Stimulated activated CD4-positive, alpha-beta T cell treated with anti-CD3 and anti-CD28 coated beads, TNF-alpha, amount 100 ng/mL, for 4 hours (primary cell): ENCODE measurements at places on chromosomes 5 and 9.

DNA sequence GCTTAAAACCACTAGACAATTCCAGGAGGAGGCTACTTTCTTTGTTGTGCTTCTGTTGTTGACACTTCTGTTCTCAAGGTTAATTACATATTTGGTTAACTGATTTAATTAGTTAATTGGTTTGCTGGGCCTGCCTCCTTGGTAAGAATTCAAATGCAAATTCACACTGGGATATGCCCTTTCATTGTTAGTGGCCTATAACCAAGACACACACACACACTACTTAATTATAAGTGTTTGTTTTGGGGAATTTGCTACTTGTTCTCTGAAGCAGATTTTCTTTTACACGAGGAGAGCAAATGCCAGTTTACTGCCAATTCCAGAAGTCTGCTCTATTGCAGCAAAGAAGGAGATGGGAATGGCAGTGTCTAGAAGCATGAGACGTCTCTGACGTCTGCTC, 101.6 kb upstream of the BASP1 start:
- DNase-seq: no peak

- no peak for DNase-seq
These were observed 68.0 kb upstream of the CLINT1 start for GRCh38 chr5:157926977-157927376.

DNA sequence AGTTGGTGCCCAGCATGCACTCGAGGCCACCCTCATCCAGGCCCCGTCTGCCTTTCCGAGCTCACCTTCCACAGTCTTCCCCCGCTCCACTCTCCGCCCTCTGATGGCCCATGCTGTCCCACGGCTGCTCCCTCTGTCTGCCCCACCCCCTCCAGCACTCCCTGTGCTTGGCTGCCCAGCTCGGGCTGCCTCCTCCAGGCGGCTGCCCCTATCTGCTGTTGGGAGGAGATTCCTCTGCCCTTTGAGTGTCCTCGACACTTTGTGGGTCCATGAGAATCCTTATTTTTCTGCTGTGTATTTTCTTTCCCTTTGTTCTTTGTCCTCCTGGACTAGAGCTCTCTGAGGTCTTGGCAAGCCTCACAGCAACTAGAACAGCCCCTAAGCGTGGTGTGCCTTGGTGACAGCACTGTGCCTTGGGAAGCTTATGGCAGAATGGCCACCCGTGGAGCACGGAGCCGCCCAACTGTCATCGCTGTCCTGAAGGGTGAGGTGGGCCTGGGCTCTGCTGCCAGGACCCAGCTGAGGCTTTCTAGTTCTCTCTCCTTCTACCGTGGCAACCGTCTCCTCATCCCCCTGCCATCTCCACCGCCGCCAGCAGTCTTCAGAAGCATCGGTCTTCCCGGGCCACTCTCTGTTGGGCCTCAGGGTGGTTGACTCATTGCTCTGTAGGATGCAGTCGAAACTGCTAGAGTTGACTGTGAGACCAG, 5.2 kb downstream of the NTMT1 start:
- no peak for DNase-seq

GRCh38 chr9:124795881-124796431, 19.0 kb downstream of the OLFML2A start:
- no peak for DNase-seq

DNA sequence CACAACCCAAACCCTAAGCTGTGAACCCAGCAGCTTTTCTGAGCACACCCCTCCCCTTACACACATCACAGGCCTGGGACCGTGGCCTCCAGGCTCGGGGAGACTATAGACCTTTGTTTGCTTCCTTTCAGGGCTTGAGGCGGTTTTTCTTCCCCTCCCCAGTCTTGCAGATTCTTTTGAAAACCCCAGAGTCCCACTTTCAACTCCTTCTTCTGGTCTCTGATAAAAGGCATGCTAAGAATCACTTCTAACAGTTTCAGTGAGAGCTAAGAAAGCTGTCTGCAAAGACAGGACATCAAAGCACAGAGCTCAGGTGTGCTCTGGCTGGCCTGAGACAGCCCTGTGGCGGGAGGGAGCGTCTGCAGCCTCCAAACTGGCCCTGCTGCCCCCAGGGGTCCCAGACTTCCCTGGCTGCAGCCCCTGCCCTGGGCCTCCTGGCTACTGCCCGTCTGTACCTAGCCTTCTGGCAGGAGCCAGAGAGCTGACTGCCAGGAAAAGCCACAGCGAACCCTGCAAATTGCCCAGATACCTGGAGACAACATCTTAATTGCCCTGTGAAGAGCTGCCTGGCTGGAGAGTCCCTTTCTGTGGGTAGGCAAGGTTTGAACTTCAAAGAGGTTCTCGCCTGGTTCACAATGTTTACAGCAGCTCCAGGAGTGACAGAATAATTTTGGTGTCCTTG, 138.9 kb downstream of the GADD45G start:
- no peak for DNase-seq

GRCh38 chr5:107597247-107597646, 73.5 kb downstream of the EFNA5 start:
- no peak for DNase-seq

- no peak for DNase-seq
These were observed 276.0 kb downstream of the FSTL4 start for GRCh38 chr5:133336121-133336968.

DNA sequence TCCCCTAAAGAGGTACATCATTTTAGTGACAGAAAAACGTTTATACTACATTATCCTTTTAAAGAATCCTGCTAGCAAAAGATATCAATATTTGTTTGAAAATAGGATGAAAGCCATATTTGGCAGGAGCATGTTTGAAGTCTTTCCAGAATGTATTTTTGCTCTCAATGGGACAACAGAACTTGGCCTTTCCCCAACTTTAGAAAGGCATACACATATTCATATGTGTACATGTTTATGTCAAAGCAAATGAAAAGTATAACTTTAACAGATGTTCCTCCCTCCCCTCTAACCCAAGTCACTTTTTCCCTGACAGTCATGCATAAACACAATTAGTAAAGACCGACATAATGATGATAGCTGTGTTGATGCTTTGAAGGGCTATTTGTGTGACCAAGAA, 427.8 kb upstream of the CDH6 start:
- no peak for DNase-seq

DNA sequence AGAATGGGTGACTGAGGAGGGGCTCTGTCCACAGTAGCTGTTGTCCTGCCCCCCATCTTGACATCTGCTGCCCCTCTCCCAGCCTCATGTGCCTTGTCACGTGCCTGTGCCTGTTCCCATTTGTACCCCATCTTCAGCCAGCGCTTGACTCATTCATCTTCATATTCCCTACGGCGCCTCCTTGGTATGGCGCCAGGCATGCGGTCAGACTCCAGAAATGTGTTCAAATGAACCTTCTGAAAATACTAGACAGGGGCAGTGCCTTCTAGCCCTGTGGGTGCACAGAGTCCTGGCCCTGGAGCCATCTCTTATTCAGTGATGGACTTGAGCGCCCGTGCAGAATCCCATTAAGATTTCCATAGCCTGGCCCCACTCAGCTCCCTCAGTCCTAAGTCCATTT, 46.2 kb downstream of the CFAP77 start:
- no peak for DNase-seq

GRCh38 chr9:18947892-18948339, 85.1 kb downstream of the SAXO1 start:
- no peak for DNase-seq

GRCh38 chr9:133370685-133371084, 5.2 kb downstream of the SURF4 start:
- no peak for DNase-seq

DNA sequence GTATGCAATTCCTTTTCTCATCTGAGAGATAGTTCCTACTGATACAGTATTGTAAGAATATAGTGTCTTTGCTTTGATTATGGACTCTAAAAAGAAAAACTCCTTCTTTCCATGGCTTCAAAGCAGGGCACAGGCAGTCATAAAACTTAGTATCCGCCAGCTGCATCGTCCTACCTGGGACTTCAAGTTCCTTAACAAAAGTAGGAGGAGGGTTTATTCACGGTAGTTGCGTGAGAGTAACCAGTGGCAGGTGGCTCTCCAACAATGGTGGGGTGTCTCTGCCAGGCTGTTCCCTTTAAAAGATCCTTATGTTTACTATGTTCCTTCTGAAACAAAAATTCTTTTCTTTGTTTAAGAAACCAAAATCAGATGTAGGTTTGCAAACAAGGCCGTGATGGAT, 173.5 kb upstream of the DMAC1 start:
- DNase-seq: no peak

DNA sequence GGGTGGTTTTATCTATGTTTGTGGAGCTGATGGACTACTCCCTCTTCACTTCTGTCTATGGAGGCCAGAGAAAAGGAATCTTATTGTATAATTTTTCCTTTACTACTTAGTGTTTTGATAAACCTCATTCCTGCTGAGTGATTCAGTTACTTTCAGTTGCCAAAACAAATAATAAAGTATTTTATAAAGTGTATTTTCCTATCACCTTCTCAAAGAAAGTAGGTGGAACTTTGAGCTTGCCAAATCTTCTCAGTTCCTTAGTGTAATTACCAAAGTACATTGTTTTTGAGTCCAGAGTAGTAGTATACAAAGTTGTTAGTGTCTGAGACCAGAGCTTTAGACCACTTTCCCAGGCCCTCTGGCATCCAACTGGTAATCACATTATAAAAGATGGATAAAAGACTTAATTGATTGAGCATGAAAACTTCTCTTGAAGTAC, 13.5 kb downstream of the RABGAP1 start:
- DNase-seq: no peak

DNA sequence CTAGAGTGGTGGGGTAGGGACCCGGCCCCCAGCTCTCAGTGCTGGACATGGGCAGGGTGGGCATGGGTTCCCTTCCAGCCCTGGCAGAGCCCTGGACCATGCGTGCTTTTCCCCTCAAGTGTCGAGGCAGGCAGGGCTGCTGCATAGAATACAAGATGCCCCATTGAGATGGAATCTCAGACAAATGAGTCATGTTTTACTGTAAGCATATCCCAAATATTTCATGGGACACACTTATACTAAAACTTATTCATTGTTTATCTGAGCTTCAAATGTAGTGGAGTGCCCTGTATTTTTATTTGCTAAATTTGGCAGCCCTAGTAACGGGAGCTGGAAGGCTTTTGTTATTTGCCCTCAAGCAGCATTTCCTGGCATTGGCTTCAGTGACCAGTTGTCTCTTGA, 3.2 kb upstream of the RNU6ATAC start:
- DNase-seq: no peak

DNA sequence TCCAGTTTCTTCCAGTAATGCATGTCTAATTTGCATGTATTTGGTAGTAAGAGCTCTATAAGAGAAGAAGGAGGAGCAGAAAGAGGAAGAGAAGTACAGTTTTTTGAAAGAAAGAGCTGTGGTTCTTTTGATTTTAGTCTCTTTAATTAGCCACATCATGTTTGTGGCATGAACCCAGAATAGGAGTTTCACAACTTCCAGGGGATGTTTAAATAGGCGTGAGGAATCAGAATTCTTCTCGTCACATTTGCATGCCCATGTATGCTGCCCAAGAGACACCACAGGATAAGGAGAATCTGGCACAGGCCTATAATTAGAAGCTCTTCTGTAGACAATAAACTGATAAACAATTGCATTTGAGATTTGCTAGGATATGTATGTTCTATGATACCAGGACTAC, 78.7 kb downstream of the GAS1 start:
- no peak for DNase-seq

DNA sequence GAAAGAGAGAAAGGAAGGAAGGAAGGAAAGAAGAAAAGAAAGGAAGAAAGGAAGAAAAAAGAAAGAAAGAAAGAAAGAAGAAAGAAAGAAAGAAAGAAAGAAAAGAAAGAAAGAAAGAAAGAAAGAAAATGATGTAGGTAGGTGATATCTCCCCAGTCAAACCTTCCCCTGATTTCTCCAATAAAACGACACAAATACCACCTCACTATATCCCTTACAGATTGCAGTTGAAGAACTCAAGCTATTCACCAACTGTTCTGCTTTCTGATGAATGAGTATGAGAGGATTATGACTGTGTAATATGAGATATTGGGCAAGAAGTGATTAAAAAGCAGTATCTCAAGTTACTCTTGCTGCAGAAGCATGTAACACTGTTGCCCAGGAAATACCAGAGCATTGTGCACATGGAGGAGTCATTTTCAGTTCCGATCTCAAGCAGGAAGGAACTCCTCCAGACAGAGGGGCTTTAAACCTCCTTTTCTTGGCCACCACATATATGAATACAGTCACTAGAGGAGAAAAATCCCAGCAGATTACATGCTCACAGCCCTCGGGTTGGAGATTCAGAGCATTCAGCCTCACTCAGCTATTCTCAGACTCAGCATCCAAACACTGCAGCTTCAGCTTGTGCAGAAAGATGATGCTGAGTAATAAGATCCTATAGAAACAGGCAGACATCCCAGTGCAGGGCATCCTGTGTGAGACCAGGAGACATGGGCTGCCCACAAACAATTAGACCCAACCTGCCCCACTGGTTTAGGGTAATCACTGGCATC, 61.4 kb downstream of the UGCG start:
- no peak for DNase-seq
